Stimulated activated CD8-positive, alpha-beta memory T cell treated with anti-CD3 and anti-CD28 coated beads, Interleukin-7, amount 100 ng/mL, for 1 hour (primary cell): ENCODE measurements at places on chromosomes 2 and 18.

GRCh38 chr2:102080451-102081242 is 61.9 kb upstream of the IL1R1 start:
- DNase-seq = no peak

GRCh38 chr2:60306267-60306861 is 247.1 kb downstream of the BCL11A start:
- no peak for DNase-seq

- no peak for DNase-seq
Observed at GRCh38 chr2:107615039-107615438, 211.7 kb upstream of the RGPD4 start.

GRCh38 chr2:119256582-119256921 is 32.9 kb downstream of the STEAP3 start:
- DNase-seq = no peak

- no peak for DNase-seq
Observed at GRCh38 chr2:218734190-218734975, 23.7 kb downstream of the TTLL4 start.
